ENCODE measurements at places on chromosomes 12 and 14. TPM values are rescaled to one million over a fixed set of nuclear protein-coding genes. Genes with fewer than 3 reads are reported as not detected.

- DNase-seq: no peak
Measured at GRCh38 chr14:55458800-55459515, 18.5 kb upstream of the TBPL2 start.

DNA sequence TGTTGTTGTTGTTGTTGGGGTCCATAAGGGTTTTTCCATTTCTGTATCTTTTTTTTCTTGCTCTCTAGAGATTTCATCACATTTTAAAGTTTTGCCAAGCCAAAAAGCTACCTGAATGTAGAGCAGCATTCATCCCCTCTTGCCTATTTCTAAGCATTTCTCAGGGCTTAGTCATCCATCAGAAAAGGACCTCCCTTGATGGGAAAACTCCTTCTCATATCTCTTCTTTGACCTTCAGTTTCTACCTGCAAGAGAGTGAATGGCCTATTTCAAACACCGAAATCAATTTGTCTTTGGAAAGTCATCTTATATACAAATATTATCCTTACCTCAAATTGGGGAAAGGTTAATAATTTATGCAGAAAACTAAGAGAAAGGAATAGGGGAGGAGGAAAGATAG is 4.5 kb downstream of the MYBPC1 start:
- DNase-seq: no peak

DNA sequence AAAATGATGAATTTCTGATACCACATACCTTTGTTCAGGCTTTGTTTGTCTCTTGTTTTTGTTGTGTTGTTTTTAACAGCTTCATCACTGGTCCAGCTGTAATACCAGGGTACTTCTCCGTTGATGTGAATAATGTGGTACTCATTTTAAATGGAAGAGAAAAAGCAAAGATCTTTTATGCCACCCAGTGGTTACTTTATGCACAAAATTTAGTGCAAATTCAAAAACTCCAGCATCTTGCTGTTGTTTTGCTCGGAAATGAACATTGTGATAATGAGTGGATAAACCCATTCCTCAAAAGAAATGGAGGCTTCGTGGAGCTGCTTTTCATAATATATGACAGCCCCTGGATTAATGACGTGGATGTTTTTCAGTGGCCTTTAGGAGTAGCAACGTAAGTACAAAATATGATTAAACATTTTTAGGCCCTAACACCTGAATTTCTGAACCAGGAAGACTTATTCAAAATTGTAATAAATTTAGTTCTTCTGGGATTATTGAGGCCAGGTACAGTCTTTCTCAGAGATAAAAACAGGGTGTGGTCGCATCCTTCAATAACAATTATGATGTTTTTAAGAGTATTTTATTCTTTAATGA is 22.4 kb downstream of the RXYLT1 start:
- peak; percentile 14 for DNase-seq

- DNase-seq: no peak
Measured at GRCh38 chr12:8831116-8831515, 8.7 kb downstream of the A2ML1 start.

- peak; percentile 69 for DNase-seq
Measured at GRCh38 chr14:24339284-24340151, at the start of gene RIPK3. TSS of gene RIPK3 (minus strand) at chr14:24339991. CDS start at chr14:24339826, 165 bp downstream.

DNA sequence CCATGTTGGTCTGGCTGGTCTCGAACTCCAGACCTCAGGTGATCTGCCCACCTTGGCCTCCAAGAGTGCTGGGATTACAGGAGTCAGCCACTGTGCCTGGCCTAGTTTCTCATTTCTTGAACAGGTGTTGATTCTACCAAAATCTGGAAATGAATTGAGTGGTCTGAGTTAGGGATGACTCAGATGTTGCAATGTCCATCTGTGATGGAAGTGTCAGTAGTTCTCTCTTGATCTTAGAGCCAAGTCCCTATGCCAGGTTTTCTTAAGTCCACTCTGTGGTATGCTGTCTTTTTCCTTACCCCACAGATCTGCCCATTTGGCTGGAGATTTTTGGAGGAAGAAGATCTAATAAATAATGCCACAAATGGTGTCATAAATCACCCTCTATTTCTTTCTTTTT is 12.6 kb downstream of the SNAPC1 start:
- DNase-seq: no peak

DNA sequence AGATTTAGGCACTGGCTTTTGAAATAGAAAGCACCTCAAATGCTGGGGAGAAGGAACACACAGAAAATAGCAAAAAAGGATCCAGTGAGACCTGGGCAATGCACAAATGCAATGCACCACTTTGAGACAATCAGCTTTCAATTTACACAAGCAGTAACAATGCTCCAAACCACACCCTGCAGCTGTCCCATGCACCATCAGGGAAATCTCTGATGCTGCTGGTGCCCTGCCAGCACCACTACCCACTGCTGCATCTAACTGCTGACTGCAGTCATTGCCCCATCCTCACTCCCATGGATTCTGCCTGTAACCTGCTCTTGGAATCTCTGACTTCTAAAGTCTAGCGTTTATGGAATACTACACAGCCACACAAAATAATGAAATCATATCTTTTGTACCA is 21.0 kb upstream of the HMGA2 start:
- no peak for DNase-seq

DNA sequence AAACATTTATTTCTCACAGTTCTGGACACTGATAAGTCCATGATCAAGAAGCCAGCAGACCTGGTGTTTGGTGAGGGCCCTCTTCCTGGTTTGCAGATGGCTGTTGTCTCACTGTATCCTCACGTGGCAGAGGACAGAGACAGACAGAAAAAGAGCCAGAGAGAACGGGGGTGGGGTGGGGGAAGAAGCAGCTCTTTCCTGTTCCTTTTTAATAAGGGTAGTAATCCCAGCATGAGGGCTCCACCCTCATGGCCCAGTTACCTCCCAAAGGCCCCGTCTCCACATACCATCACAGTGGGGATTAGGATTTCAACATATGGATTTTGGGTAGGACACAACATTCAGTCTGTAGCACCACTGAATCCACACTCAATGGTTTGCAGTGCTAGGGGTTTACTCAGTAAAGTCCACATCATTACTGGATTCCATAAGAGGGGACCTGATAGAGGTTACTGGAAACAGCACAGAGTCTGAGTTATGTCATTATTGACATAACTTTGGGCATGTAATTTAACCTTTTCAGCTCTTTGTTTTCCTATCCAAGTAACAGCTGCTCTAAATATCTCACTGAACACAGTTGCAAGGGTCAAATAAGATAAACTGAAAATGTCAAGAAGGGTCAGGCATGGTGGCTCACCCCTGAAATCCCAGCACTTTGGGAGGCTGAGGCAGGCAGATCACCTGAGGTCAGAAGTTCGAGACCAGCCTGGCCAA is 53.2 kb downstream of the RPAP3 start:
- no peak for DNase-seq

The C12orf43 gene
- total RNA-seq: 18.2 TPM

The CLEC4C gene
- total RNA-seq: not detected

The C14orf119 gene
- 49.9 TPM for total RNA-seq

The KLRK1 gene
- total RNA-seq: 4.1 TPM

The SLC25A21 gene
- total RNA-seq: not detected

The DEGS2 gene
- not detected for total RNA-seq
